Islet precursor cell (in vitro differentiated cells): ENCODE measurements at places on chromosomes 5 and 9.

DNA sequence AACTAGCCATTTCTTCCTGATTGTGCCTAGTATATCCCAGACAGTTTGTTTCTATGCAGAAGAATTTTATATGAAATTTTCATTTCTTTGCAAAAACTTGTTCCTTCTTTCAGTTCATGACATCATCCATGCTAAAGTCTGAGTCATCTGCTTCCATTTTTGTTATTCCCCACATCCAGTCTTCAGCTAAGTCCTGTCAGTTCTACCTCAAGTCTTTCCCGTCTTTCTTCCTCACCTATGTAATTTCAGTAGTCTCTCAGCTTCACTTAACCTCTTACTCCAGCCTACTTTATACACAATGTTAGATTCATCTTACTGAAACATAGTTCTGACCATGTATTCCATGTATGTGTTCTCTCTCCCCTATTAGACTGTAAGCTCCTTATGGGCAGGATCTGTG lies 39.1 kb downstream of the G3BP1 start:
- DNase-seq: no peak

- peak; percentile 70 for DNase-seq
These were observed 123.7 kb downstream of the C9orf50 start for GRCh38 chr9:129497005-129497812.

- DNase-seq: no peak
These were observed 48.8 kb downstream of the HSD17B3 start for GRCh38 chr9:96253059-96253696.

DNA sequence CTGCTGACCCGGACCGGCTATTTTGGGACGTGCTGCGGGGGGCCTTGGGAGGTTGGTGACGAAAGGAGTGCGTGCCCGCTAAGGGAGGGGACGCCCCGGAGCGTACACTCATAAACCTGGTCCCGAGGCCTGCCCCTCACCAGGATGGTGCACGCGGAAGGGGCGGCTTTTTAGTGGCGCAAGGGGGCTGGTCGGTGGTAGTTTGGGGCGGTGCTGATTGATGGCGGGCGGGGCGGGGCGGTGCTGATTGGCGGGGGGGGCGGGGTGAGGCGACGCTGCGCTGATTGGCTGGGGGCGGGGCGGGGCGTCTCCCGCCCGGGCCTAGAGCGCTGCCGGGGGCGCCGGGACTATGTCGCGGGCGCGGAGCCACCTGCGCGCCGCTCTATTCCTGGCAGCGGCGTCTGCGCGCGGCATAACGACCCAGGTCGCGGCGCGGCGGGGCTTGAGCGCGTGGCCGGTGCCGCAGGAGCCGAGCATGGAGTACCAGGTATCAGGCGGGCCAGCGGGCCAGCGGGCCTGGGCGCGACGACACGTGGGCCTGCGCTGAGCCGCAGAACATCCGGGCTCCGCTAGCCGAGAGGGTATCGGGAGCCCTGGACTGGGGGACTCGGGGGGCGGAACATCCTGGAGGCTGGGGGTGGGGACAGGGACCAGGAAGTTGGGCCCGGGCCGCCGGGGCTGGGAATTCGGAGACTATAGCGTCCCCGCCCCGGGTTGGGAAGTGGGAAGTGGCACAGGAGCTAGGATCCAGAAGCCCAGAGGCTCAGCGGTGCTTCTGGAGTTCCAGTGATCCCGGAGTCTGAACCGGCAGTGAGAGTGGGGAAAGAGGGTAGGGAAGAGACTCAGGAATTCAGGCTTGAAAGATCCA lies at the start of gene FPGS:
Gene FPGS (plus strand): TSS at position 307 of the 868 bp plus-strand sequence. CDS start 43 bp downstream, at position 350.
- DNase-seq: peak; percentile 94

- no peak for DNase-seq
These were observed 1.6 kb downstream of the CFAP95 start for GRCh38 chr9:69822116-69822750.

DNA sequence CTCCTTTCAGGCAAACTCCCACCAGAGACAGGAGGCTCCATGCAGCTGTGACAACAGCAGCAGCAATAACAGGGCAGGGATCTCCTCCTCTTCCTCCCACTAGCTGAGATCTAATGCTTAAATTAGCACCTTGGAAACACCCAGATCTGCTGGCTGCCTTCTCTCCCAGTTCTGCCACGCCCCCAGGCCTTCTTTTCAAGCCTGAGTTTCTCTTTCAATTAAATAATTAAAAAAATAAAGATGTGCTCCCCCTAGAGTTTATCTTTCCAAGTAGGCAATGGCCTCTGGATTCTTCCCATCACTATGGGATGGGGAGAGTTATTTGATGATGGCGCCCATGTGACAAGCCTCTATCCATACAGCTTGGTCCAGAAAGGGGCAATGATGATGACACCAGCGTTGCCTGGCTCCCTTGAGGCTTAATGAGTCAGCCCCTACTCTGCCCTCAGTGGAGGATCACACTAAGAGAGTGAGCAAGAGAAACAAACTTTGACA lies 3.8 kb downstream of the FAM219A start:
- no peak for DNase-seq

DNA sequence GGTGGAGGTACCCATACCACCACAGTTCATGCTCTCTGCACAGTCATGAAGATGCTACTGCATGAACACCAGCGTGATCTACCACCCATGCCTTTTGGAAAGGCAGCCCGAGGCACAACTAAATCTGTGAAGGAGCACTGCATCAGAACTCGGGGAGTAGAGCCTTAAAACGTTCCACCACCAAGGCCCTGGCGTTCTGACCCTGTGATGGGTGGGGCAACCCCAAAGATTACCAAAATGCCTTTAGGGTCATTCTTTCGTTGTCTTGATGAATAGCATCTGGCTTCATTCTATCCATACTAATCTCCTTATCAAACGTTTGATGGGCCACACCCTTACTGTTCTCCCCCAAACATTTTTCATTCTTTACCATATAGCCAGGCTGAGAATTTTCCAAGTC lies 97.9 kb downstream of the ADAMTS6 start:
- DNase-seq: no peak

DNA sequence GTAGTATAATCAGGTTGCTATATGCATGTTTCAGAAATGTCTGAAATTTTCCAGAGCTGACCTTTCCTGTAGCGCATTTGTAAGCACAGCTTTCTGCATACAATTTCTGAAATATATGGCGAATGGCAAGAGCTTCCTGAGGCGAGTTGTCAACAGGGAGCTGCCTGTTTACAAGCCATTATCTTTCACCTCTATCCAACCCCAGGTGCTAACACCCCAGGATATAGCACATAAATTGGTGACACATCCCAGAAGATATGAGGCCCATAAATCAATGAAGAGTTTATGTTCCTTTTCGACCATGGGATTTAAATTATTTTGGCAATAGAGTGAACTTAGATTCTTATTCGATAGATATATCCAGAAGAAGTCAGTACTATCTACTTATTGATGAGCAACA lies 379.8 kb downstream of the KDM4C start:
- DNase-seq: no peak

GRCh38 chr5:41519801-41520200 lies 9.4 kb upstream of the PLCXD3 start:
- no peak for DNase-seq

DNA sequence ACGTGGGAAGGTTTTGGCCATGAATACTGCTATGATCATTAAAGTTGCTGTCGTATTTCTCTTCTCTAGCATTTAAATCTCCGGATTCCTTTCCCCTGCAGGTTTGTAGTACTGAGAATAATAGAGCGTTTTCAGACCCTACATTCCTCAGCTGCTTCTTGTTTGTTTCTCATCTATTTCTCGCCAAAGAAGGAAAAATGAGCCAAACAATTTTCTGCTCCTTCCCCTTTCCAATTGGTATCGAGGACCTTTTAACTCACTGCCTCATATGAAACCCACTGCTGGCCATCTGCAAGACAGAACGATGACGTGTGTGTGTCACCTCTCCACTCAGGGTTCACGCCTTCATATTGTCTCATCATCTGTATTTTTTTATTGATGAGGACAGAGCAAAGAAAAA lies 689.4 kb upstream of the WWC1 start:
- DNase-seq: no peak
